ENCODE measurements at places on chromosomes 2 and 18.

- peak; percentile 23 for DNase-seq
Measured at GRCh38 chr2:99338029-99338585, 918 bp downstream of the EIF5B start.

- no peak for DNase-seq
Measured at GRCh38 chr2:109538546-109538945, 75.2 kb downstream of the SEPTIN10 start.

DNA sequence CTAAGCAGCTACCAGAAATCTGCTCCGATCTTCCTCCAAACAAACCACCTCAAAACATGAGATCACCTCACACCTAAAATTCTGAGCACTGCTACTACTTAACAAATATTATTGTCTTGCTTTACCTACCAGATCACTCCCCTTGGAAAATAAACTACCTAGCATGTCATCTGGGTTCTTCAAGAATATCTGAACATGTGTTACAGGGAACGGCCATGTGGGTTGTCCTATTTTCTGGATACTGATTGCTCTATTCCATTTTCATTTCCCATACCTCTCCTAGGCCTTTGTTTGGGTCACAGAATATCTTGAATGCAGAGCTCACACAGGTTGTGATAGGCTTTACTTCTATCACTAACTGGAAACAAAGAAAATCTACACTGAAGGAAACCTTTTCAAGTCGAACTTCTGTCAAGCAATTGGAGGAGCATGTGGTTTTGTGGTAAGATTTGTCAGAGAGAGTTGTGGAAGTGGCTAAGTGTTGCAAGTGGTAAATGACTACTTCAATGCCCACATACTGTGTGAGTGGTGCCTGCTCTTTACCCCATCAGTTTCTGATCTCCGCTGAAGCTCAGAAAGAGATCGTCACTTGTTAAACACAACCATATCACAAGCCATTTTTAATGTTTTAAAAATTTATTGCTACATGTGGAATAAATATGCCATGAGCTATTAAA is 739.1 kb upstream of the ZEB2 start:
- DNase-seq: no peak

DNA sequence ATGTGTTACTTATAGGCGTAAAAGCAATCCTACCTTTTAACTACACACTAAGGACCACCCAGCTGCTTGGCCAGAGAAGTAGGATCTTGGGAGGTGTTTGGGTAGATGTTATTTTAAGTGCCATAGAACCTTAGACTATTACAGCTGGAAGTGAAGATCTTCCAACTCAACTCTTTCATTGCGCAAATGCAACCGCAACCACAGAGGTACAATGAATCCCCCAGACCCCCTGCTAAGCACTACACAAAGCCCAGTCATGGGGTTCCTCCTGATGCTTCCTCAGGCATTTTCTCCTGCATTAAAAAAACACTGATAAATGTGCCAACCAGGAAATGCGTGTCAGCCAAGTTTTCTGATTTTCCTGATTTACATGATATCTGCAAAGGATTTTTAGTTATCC is 246.0 kb downstream of the LRRTM1 start:
- no peak for DNase-seq

GRCh38 chr2:222651718-222652418 is 4.0 kb downstream of the FARSB start:
- DNase-seq: peak; percentile 56

DNA sequence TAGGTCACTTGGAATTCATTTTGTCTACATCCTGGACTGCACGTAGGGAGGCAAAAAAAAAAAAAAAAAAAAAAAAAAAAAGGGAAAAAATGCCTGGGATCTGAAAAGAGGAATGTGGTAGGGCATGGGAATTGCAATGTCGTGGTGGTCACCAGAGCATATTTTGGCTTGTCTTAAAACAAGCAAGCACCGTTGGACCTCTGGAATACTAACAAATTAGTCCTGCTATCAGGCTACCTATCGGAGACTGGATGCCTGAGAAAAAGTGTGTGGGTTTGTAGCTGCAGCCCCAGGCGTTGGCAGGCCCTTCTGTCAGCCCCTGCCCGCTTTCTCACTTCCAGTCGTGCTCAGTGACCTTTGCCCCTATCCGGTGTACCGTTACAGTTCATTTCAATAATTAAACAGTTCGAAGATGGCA is 588.5 kb upstream of the ZEB2 start:
- DNase-seq: peak; percentile 37

GRCh38 chr18:36516726-36517125 is 219.2 kb downstream of the FHOD3 start:
- no peak for DNase-seq

DNA sequence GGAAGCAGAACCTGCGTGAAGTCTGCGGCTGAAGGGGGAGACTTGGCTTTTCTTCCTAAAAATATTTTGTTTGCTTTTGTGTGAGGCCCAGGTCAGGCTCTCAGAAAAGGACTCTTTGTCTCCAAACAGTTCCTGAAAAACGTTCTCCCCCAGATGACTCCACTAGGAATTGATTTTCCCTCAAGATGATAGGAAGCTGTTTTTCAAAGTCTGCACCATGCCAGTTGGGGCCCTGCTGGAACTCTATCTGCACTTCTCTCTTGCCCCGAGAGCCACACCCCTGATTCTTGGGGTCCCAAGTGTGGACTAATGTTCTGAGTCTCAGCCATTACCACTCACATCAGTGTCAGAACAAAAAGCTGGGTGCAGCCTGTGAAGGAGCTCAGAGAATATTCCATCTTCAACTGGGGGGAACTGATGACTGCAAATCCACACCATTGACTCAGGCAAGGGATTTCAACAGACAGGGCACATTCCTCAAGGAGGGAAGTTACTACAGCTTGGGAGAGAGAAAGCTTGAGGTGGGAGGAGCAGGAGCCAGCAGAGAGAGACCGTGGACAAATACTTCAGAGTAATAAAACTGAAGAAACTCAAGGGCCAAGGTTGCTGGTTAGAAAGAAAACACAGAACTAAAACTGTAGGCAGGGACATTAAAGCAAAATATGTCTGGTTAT is 768.3 kb downstream of the RNF144A start:
- peak; percentile 60 for DNase-seq

DNA sequence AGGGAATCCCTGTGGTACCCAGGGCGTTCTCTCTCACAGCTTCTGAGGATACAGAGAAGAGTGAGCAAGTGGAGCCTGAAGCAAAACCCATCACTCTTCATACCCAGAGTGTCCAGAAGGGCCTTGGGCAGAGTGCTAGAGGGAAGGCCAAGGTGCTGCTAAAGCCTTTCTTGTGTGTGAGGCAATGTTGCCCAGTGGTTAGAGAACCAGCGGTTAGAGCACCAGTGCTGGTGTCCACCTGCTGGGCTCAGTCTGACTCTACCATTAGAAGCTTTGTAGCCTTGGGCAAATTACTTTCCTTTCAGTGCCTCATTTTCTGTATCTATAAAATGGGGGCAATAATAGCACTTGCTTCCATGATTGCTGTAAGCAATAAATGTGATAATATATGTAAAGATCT is 210.5 kb upstream of the SKOR2 start:
- no peak for DNase-seq

- DNase-seq: no peak
Measured at GRCh38 chr2:37862620-37863019, 62.5 kb upstream of the RMDN2 start.

DNA sequence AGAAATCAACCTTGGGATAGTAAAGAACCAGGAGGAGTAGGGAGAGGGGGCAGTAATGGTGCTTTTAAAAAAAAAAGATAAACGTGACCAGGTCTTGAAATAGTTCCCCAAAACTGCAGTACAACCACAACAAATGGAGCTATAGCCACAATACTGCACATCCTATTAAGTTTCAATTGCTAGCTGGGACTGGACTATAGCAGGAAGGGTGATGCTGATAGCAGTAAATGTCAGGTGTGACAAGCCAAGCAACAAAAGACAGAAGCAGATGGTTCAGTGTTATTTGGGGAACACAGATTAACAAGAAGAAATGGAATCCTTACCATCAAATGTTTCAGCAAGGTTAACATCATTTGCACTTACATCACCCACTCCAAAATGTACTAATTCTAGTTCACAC is 10.1 kb downstream of the RPS27A start:
- DNase-seq: no peak

DNA sequence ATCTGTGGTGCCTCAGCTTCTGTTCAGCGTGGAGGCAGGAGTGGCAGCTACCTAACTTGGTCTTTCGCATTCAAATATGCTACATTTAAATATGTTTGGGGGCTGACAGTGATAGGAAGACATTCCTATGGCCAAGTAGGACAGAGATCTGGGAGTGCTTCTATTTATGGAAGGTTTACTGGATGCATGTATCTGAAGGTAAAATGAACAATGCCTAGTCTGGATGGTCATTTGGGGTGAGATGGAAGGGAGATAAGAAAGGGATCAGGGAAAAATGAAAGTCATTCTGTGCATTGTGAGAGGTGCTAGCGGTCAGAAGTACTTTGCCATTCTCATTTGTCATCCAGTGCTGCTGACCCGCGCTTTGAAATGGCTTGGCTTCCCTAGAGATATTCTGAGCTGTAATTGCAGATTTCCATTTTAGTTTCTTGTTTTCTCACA is 300.9 kb upstream of the FBXO11 start:
- no peak for DNase-seq

DNA sequence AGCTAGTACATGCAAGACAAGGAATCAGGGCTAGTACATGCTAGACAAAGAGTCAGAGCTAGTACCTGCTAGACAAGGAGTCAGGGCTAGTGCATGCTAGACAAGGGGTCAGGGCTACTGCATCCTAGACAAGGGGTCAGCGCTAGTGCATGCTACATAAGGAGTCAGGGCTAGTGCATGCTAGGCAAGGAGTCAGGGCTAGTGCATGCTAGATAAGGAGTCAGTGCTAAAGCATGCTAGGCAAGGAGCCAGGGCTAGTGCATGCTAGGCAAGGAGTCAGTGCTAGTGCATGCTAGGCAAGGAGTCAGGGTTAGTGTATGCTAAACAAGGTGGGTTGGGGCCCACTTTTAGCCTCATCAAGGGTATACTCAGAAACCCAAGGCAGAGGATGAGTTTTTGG is 90.1 kb upstream of the FAM136A start:
- DNase-seq: peak; percentile 15

DNA sequence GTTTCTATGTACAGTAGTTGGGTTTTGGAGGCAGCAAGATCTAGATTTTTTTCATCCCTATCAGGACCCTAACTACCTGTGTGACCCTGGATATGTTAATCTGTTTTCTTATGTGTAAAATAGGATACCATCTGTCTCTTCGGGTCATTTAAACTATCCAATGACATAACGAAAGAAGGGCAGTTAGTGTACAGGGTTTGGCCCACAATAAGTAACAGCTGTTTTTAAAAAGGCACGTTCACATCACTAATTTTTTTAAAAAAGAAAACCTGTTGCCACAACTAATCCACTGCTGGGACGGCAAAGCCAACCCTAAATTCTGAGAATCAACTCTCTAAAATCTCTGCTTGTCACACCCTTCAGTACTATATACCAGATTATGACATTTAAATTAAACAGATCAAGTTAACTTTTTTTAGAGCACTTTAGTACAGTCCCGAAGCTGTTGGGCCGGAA is 869 bp downstream of the USP40 start:
- no peak for DNase-seq
